ENCODE measurements at places on chromosomes 4 and X. TPM values are rescaled to one million over a fixed set of nuclear protein-coding genes. Genes with fewer than 3 reads are reported as not detected.

Gene MAOA
- 3.4 TPM for total RNA-seq

Gene PIGA
- 8.2 TPM for total RNA-seq

Gene MAGEA9B
- total RNA-seq = not detected

Gene CETN2
- 42.3 TPM for total RNA-seq

Gene TRAM1L1
- 4.1 TPM for total RNA-seq

Gene KCNIP4
- not detected for total RNA-seq

Gene ADRA2C
- total RNA-seq = 0.99 TPM

Gene XK
- 0.07 TPM for total RNA-seq

Gene MYOZ2
- total RNA-seq = 0.35 TPM

Gene FRAS1
- total RNA-seq = 18.0 TPM

Gene SYP
- 1.4 TPM for total RNA-seq

Gene SLITRK4
- 2.1 TPM for total RNA-seq

Gene ZNF674
- total RNA-seq = 6.5 TPM

Gene PAGE1
- not detected for total RNA-seq

Gene EFNB1
- total RNA-seq = 32.9 TPM

Gene CT83
- total RNA-seq = not detected

Gene XAGE2
- total RNA-seq = not detected

Gene EGF
- 0.87 TPM for total RNA-seq

Gene NAP1L2
- total RNA-seq = 0.87 TPM

Gene DRP2
- total RNA-seq = 0.23 TPM

Gene RPS6KA6
- total RNA-seq = 2.7 TPM

Gene ZNF732
- total RNA-seq = 1.1 TPM

Gene SLC6A14
- total RNA-seq = not detected

Gene ARX
- total RNA-seq = not detected

Gene TCEAL2
- not detected for total RNA-seq

Gene RRH
- total RNA-seq = not detected

Gene ASMT
- not detected for total RNA-seq

Gene SLC10A4
- total RNA-seq = 0.18 TPM

Gene MSANTD1
- total RNA-seq = 0.55 TPM

Gene ABCG2
- total RNA-seq = 0.08 TPM

Gene IDH3G
- 46.9 TPM for total RNA-seq

Gene BEX5
- total RNA-seq = 0.42 TPM

Gene SMIM43
- not detected for total RNA-seq

Gene RNF128
- not detected for total RNA-seq

Gene NAA11
- total RNA-seq = not detected

Gene F9
- not detected for total RNA-seq

Gene RGN
- 0.33 TPM for total RNA-seq

Gene UGT2B15
- total RNA-seq = not detected

Gene NKX3-2
- total RNA-seq = 4.9 TPM

Gene ARHGAP36
- total RNA-seq = not detected

Gene FGFBP2
- total RNA-seq = not detected

Gene XAGE1B
- not detected for total RNA-seq

Gene GAGE2A
- total RNA-seq = not detected
